ENCODE measurements at places on chromosomes 1 and 21. TPM values are rescaled to one million over a fixed set of nuclear protein-coding genes. Genes with fewer than 3 reads are reported as not detected.
A peak's percentile ranks its signal among the peaks of the same experiment; 100 is the strongest.

DNA sequence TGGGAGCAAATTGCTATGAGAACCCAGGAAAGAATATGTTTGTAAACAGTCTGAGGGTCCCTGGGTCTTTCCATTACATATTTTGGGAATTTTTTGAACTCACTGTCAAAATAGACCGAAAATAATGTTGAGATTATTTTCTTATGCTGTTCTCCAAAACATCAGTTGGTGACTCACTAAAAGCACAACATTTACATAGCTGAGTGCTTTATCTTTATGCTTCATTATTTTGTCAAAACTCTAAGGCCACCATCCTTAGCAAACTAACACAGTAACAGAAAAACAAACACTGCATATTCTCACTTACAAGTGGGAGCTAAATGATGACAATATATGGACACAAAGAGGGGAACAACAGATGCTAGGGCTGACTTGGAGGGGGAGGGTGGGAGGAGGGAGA, 459.3 kb downstream of the ADGRL2 start:
- no peak for DNase-seq

DNA sequence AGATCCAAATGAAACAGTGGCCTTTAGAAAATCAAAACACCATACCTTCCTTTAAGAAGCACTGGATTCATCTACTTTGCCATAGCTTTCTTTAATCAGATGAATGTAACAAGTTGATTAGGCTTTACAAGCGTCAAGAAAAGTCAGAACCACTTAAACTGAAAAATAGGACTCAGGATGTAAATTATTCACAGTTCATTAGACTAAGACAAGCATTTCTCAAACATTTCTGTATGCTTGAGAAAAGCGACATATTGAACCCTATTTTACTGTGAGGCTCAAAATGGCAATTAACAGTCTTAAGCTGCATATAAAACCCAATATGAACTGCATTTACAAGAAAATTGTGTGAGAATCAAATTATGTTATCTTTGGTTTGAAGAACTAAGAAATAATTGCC, 256.7 kb upstream of the SNX7 start:
- no peak for DNase-seq

DNA sequence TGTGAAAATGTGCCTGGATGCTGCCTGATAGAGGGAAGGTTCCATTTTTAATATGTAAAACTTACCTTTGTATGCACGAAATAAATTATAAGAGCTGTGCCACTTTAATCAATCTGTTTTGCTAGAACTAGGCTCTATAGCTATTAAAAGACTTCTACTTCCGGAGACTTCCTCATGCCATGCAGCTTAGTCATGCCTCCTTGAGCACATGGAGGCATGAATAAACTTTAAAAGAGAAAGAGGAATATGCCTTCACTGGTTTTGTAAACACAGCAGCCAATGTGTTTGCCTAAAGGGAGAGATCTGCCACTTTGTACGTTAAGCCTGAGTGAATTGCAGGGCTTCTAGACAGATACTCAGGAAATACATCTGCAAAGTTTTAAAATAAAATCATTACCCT, 604.6 kb downstream of the LRRIQ3 start:
- no peak for DNase-seq

- DNase-seq: no peak
Measured at GRCh38 chr1:220750131-220750515, 2.0 kb downstream of the MTARC2 start.

DNA sequence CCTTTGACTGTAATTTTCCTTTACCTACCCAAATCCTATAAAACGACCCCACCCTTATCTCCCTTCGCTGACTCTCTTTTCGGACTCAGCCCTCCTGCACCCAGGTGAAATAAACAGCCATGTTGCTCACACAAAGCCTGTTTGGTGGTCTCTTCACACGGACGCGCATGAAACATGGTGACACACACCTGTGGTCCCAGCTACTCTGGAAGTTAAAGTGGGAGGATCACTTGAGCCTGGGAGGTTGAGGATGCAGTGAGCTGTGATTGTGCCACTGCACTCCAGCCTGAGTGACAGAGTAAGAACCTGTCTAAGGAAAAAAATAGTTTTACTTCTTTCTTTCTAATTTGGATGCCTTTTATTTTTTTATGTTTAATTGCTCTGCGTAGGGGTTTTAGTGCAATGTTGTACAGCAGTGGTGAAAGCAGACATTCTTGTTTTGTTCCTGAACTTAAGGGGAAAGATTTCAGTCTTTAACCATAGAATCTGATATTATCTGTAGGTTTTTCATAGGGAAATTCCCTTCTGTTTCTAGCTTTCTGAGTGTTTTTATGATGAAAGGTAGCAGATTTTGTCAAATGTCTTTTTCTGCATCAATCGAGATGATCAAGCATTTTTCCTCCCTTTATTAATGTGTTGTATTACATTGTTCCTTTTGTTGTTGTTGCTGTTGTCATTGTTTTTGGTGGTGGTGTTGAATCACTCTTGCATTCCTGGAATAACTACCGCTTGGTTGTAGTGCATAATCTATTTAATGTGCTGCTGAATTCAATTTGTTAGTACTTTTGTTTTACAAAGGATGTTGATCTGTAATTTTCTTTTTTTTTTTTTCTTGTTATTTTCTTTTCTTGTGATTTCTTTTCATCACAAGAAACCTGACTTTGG, 497.4 kb downstream of the DISC1 start:
- no peak for DNase-seq

- DNase-seq: no peak
Measured at GRCh38 chr21:45636951-45637646, 6.4 kb upstream of the PCBP3 start.

GRCh38 chr1:237384213-237384612, 342.2 kb downstream of the RYR2 start:
- DNase-seq: no peak

DNA sequence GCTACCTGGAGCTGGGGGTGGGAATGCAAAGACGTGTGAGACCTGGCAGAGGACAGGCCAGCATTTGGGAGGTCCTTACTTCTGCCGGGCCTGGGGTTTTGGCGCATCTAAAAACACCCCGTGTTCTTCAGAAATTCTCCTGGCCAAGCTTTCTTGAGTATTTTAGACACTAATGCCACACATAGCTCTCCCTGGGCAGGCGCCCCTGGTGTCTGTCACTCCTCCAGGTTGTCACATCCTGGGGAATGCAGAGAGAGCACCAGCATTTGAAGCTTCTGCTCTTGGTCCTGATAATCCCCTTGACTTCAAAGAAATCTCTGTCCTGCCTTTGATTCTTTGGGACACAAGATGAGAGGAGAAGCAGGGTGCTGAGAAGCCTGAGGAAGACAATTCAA, 6.0 kb downstream of the CAPN9 start:
- peak; percentile 26 for DNase-seq

- no peak for DNase-seq
Measured at GRCh38 chr1:165057956-165058355, 298.6 kb downstream of the LMX1A start.

DNA sequence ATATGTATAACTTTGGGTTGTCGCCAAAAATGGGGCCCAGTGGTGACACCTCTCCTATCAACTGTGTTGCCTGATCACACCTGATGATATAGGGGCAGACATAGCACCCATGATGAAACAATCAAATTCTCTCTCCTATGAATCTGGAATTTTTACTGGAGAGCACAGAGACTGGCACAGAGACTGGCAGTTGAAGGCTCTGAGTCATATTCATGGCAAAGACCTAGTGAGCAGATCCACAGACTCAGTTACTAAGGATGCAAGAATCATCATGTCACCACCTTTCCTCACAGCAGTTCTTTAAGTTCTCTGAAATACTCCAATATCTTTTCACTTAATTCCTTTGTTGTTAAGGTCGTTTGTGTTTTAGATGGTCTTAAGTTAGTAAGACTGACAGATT, 60.0 kb downstream of the APCS start:
- DNase-seq: no peak

GRCh38 chr1:234123867-234124266, 219.4 kb downstream of the SLC35F3 start:
- peak; percentile 34 for DNase-seq

DNA sequence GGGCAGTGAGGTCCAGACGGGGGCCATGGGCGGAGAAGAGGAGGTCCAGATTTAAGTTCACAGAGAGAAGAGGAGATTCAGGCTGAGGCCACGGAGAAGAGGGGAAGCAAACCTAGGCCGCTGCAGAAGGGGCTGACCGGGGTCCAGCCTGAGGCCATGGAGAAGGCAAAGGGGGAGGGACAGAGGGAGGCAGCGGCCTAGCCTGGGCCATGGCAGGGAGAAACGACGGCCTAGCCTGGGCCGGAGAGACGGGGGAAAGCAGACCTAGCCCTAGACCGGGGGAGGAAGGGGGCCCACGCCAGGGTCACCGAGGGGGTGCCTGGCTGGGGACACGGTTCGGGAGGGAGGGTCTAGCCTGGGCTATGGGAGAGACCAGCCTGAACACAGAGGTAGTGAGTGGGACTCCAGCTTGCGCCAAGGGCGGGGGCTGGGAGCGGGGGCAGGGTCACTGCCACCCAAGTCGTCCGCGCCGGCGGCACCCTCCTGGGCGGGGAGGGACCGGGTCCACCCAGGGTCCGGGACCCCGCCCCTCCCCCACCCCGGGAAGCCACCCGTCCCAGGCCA, 459 bp downstream of the CAPZB start:
- DNase-seq: no peak

DNA sequence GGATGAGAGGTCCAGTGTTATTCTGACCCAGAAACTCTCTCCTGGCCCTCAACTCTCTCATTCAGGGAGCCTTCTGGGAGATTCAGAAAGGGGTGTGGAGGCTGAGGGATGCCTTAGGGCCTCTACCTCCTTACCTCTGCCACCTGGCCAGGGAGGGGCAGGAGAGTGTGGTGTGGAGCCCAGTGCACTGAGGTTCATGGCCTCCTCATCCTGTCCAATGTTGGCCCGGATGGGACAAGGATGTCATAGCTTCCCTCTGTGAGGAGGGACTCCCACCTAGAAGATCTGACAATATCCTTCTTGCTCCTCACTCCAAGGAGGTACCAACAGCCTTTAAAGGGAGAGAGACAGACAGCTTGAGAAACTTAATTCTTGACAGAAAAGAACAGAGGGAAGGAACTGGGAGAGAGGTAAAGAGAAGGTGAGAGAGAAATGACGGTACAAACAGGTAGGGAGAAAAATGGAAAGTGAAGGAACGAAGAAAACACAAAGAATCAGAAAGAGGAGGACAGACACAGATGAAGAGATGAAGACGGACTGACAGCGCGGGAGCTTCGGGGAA, 779 bp downstream of the BEND5 start:
- no peak for DNase-seq

DNA sequence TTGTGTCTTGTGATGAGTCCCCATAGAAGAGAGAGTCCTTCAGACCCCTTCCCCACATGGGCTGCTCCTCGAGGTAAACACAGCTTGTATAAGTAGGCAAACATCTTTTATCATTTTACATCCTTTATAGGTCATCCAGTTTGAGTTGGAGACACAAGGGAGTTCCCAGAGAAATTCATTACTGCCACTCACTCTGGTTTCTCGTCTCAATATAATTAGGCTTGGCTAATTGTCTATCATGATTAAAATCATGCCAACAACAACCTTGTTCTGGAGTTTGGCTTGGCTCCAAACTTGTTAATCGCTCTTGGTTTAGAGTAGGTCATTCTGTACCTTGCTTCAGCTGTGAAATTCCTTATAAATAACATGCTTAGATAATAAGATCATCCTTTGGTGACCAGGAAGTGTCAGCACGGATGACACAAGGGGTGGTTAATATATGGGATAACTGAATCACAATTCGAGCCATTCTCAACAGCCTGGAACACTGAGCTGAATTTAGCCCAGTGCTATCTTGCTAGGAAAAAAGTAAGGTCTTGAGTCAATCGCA, 70.7 kb upstream of the DAB1 start:
- DNase-seq: no peak

- no peak for DNase-seq
Measured at GRCh38 chr1:203523667-203524066, 29.7 kb downstream of the OPTC start.

DNA sequence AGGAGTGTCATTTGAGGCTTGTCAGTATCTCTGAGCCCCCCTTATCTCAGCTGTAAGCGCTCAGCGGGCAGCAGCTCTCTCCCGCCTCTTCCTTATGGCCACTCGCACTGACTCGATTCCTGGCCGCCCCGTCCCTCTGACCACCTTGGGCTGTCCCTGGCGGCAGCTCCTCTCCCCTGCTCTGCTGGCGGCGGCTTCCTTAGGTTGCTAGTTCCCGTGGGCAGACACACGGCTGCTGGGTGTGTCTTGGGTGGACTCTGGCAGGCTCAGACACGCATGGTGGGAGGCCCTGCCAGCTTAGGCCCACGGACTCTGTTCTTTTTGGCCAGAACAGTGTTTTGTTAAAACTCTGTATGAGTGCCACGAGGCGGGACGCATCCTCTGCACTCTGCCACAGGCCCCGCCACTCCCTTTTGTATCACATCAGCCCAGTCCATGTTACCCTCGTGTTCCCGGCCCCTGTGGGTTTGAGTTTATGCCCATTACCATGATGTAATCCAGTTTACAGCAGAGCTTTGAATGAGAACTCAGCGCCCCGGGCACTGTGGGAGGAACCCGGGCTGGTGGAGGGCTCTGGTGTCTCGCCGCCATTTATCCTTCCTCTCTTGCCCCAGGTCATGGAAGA, 45.9 kb downstream of the COQ8A start:
- DNase-seq: no peak

DNA sequence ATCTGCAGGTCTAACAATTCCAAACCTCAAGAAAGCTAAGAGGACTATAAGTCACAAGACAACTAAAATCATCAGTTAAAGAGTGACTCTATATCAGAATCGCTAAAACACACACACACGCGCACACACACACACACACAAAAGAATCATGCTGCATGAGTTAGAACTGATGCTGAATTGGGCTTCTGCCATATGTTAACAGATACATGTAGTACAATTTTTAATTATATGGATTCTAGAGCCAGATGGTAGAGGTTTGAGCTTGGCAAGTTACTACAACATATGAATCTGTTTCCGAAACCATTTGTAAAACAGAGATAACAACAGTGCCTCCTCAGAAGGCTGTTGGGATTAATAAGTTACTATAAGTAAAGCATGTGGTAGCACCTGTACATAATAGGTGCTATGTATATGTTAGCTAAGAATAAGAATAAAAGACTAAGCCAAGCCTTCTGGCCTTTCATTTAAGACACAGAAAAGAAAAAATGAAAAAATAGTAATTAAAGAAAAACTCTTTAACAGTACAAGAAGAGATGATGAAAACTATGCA, 17.9 kb downstream of the EPRS1 start:
- DNase-seq: no peak

The CRNN gene
- not detected for total RNA-seq

The RUNX3 gene
- not detected for total RNA-seq

The TRIM46 gene
- total RNA-seq: 16.7 TPM

The PRR9 gene
- total RNA-seq: not detected

Measured in cerebellum (tissue), 4 donors.